Activated CD8-positive, alpha-beta T cell treated with anti-CD3 and anti-CD28 coated beads for 36 hours (primary cell): ENCODE measurements at places on chromosomes 2 and 18. TPM values are rescaled to one million over a fixed set of nuclear protein-coding genes. Genes with fewer than 3 reads are reported as not detected.

MARCHF4 gene
- not detected for total RNA-seq

DNA sequence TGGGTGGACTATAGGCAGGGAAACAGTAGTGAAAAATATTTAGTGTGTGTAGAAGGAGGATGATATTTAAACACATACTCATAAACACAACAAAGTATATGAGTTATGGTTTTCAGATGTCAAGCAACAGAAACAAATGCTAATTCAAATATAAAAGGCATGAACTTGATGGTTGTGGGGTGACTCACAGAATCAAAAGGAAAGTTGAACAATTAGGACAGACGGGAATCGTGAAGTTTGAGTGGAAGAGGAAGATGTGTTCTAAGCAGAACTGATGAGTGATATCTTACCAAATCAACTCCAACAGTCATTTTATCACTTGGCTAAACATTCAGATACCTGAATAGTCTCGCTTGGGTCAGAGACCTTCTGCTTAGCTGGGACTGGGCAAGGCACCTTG, 53.6 kb upstream of the ITGA6 start:
- no peak for DNase-seq

- DNase-seq, result no peak
Observed at GRCh38 chr2:46923041-46923528, 7.5 kb upstream of the MCFD2 start.

GRCh38 chr18:31229829-31230228, 67.2 kb upstream of the DSC1 start:
- DNase-seq, result no peak
